HEK293T (cell line): ENCODE measurements at places on chromosomes 2 and 18.
A peak's percentile ranks its signal among the peaks of the same experiment; 100 is the strongest.

DNA sequence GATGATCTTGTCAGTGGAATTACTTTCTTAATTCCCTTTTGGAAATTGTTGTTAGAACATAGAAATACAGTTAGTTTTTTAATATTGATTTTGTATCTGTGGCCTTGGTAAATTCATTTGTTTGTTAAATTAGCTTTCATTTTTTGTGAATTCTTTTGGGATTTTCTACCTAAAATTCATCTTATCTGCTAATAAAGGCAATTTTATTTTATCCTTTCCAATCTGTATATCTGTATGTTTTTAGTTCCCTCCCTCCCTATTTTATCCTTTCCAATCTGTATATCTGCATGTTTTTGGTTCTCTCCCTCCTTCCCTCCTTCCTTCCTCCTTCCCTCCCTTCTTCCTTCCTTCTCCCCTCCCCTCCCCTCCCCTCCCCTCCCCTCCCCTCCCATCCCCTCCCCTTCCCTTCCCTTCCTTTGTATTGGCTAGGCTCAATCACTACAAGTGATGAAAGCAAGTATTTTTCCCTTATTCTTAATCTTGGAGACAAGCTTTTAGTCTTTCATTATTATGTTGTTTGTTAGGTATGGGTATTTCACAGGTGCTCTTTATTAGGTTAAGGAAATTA lies 244.4 kb downstream of the ALK start:
- DNase-seq = no peak

- no peak for DNase-seq
Measured at GRCh38 chr2:19574778-19575260, 216.4 kb upstream of the OSR1 start.

- no peak for DNase-seq
Measured at GRCh38 chr2:134773335-134773734, 54.5 kb upstream of the TMEM163 start.

GRCh38 chr18:55421308-55421614 lies 166.7 kb downstream of the TCF4 start:
- DNase-seq = no peak

DNA sequence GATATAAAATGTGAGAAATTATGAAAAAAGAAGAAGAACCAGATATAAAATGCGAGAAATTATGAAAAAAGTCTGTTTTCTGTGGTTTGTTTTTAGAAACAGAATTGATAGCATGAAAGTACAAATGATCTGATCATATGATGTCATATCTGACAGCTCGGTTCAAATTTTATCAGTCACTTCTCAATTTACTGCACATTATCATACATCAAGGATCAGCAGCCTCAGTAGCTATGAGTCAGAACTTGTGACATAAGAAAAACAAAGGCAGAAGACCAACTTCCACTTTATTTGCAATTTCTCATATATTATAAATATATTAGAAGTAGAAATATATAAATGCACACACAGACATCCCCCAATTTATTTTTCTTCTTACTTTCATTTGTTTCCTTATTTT lies 634.0 kb downstream of the LRP1B start:
- DNase-seq = no peak

DNA sequence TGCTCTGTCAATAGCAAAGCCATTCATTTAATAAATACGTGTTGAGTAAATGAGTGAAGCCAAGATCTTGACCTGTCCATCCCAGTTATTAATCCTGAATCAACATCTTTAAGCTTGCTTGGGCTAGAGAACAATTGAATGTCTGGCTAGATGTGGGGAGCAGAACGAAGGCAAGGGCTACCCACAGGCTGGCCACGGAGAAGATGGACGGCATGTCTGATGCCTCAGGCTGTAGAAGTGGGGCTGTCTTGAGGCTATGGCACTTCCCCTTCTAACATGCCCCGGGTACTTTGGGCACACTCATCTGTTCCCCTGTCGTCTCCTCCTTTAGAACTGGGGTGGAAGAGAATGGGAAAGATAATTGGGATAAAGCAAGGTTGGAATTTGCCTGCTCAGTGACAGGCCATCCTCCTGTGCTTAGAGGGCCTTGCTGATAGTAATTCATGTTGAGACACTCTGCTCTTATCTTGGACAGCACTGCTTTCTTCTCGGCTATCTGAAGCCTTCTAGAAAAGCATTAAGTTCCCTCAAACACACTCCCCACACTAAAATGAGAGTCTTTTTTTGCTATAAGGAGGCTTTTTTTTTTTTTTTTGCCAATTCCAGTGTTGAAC lies 225.7 kb downstream of the MREG start:
- DNase-seq = no peak

DNA sequence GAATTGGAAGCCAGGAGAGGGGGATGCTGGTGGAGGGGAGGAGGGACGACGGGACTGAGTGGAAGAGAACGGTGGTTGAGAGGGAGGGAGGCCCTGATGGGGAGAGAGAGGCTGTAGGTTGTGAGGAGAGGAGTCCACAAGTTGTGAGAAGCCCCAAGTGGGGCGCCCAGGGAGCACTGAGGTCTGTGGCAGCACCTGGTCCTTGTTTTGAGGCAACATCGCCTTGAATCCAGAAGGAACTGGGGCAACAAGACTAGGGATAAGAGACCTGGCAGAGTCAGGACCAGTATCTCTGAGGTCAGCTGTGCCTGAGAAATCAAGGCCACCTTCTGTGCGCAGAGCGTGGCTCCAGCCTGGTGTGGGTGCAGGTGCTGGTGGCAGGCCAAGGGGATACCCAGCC lies 1.1 kb downstream of the PRR30 start:
- no peak for DNase-seq

GRCh38 chr2:44325897-44326296 lies 35.4 kb downstream of the PREPL start:
- DNase-seq = no peak

- peak; percentile 32 for DNase-seq
Measured at GRCh38 chr2:65431421-65432226, 775 bp downstream of the SPRED2 start.

DNA sequence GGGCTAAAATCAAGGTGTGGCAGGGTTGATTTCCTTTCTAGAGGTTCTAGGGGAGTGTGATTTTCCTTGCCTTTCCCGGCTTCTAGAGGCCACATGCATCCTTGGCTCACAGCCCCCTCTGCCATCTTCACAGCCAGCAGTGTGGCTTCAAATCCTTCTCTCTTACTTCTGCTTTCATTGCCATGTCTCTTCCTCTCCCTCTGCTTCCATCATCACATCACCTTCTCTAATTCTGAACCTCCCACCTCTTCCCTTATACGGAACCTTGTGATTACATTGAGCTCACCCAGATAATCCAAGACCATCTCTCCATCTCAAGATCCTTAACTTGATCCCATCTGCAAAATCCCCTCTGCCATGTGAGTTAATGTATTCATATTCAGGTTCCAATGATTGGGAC lies 56.2 kb upstream of the RMDN2 start:
- no peak for DNase-seq

DNA sequence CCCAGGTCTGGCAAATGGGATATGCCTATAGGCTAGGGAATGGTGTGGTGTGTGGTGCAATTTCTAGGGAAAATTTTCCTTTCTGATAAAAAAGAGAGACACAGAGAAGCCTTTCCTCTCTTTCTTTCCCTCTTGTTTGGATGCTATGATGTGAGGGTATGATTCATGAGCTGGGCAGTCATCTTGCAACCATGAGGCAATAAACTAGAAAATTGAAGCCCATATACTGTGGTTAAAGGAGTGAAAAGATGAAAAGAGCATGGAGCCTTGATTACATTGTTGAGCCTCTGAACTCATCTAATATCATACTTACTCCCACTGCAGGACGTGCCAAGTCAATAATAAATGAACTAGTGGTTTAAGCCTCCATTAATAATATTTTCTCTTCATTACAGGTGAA lies 215.6 kb downstream of the HAUS1 start:
- DNase-seq = no peak

- no peak for DNase-seq
Measured at GRCh38 chr2:127612111-127612822, 33.7 kb upstream of the GPR17 start.

DNA sequence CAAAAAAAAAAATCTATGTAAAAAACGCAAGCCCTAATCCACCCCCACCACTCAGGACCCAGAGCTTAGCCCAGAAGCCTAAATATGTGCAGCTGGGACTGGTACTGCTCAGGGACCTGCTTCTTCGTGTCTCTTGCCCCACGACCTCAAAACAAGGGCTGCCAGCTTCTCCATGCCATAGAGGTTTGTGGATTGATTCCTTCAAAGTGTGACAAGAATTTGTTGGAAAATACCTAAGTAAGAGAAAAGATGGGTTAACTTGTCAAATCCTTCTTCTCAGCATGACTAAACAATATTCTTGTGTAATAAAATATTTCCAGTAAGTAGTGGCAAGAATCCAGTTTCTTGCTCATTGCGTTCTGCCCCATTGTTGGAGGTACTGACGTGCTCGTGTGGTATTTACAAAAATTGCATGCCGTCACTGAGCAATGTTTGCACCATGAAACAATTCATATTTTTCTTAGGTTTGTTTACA lies 825 bp upstream of the SCYGR1 start:
- DNase-seq = no peak

DNA sequence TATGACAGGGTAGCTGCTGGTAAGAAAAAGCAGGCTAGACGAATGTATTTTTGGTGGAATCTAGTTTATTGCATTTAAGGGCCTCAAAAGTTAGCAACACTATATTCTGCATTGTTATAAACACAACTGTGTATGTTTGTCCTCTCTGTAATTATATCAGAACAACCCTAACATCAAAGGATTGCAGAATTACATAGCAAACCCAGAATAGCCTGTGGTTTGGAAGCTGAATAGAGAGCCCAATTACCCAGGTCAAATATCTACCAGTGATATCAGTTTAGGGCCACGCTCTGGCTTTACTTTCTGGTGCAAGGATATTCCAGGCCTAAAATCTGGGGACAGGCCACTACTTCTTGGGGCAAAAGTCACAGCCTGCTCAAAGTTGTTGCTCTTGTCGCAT lies 25.1 kb upstream of the MRO start:
- DNase-seq = no peak

GRCh38 chr2:233439191-233439590 lies 84.9 kb downstream of the DGKD start:
- DNase-seq = no peak

- DNase-seq = no peak
Measured at GRCh38 chr2:238055841-238056240, 5.0 kb upstream of the SCLY start.

DNA sequence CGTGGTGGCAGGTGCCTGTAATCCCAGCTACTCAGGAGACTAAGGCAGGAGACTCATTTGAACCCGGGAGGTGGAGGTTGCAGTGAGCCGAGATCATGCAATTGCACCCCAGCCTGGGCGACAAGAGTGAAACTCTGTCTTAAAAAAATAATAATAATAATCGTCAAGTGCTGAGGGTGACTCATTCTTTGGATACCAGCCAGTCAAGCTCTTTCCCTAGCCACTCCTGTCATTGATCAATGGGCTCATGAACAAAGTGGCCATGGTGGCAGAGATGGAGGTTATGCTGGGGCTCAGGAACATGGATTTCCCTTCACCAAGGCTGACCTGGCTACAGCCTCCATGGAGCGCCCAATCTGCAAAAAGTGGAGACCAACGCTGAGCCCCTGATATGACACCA lies 94.5 kb upstream of the HAAO start:
- no peak for DNase-seq

GRCh38 chr18:39648616-39649015 lies 2083.0 kb upstream of the CELF4 start:
- DNase-seq = no peak

DNA sequence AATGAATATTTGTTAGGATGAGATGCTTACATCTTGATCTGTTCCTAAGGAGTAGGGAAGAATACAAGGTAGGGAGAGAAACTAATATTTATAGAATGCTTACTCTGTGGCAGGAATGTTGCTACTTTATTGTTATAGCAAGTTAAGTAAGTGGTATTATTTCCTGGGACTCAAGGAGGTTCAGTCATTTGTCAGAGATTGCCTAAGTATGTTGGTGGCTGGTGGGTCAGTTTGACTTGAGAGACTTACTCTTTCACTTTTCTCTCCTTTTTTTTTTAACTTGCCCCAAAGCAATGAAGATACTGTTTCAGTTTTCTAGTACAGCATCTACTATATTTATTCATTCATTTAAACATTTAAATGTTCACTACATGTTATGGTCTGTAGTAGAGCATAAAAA lies 209.2 kb upstream of the STON1 start:
- DNase-seq = no peak

GRCh38 chr18:29648891-29649290 lies 1393.7 kb downstream of the DSC3 start:
- DNase-seq = no peak

GRCh38 chr2:104855221-104856085 lies 1.5 kb downstream of the POU3F3 start:
- no peak for DNase-seq

GRCh38 chr18:40017021-40017420 lies 1938.0 kb upstream of the PIK3C3 start:
- DNase-seq = no peak

GRCh38 chr2:187102381-187102780 lies 253.4 kb upstream of the ZSWIM2 start:
- DNase-seq = no peak

GRCh38 chr2:22326250-22326649 lies 1058.7 kb upstream of the KLHL29 start:
- no peak for DNase-seq

DNA sequence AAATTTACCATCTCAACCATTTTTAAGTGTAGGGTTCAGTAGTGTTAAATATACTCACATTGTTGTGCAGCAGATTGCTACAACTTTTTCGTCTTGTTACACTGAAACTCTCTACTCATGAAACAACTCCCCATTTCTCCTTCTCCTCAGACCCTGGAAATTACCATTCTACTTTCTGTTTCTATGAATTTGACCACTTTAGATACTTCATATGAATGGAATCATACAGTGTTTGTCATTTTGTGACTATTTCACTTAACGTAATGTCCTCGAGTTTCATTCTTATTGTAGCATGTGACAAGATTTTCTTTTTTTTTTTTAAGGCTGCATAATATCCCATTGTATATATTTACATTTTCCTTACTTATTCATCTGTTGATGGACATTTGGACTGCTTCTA lies 203.8 kb downstream of the PLCL1 start:
- DNase-seq = no peak

- DNase-seq = no peak
Measured at GRCh38 chr18:13451661-13452387, 233.3 kb downstream of the LDLRAD4 start.

DNA sequence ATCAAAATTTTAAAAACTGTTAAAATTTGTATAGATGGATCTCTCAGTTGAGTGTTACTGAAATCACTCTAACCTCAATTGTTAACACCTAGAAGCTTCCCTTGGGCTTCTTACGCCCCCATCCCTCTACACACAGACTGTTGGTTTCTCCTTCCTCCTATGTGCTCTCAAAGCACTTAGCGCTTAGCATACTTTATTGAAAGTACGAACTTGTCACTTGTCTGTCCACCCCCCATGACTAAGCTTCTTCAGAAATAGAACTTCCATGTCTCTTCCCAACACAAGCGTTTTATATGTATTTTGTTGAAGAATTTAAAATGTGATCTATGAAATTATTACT lies 441 bp downstream of the MPHOSPH10 start:
- no peak for DNase-seq

DNA sequence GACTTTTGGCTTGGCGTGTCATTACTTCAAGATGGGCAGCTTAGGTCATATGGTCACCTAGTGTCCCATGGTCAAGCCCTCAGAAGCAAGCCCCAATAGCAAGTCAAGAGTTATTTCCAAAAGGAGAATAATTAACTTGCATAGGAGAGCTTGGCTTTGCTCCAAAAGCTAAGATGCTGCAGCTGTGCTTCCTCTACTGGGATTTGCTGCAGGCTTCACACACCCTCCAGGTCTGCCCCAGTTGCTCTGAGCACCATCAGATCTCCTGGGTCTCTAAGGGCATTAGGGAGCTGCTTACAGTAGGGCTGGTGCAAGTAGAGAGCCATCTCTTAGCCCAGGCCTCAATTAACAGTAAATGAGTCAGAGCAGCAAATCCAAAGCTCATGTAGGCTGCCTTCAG lies 46.6 kb downstream of the THUMPD2 start:
- DNase-seq = no peak
